Calu3 (cell line): ENCODE measurements at places on chromosomes 1 and 21. TPM values are rescaled to one million over a fixed set of nuclear protein-coding genes. Genes with fewer than 3 reads are reported as not detected.
A peak's percentile ranks its signal among the peaks of the same experiment; 100 is the strongest.

The PLPPR4 gene
- 0.12 TPM in 1 of 2 replicates, not detected in the other for total RNA-seq

The LDLRAD1 gene
- 0.24 TPM in 1 of 2 replicates, not detected in the other for total RNA-seq

The NDC1 gene
- total RNA-seq = 40.6 and 44.8 TPM in 2 replicates

The FCRL6 gene
- total RNA-seq = not detected in 2 replicates

The PRELP gene
- not detected in 2 replicates for total RNA-seq

The SIM2 gene
- 15.1 and 15.4 TPM in 2 replicates for total RNA-seq

The CLIC4 gene
- 45.2 and 62.7 TPM in 2 replicates for total RNA-seq

The SGIP1 gene
- total RNA-seq = not detected in 2 replicates

DNA sequence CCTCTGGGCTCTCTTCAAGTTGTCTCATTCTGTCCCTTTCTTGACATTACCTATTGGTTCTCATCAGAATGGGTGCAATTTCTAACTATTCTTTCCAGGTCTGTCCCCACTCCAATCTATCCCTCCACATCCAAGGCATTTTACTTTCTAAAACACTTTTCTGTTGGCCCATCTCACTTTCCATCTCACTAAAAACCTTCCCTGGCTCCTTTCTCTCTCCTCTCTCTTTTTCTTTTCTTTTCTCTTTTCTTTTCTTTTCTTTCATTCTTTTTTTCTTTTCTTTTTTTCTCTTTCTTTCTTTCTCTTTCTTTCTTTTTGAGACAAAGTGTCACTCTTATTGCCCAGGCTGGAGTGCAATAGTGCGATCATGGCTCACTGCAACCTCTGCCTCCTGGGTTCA lies 279.2 kb upstream of the SGIP1 start:
- no peak for DNase-seq

GRCh38 chr1:212127221-212127620 lies 91.7 kb downstream of the DTL start:
- no peak for DNase-seq

DNA sequence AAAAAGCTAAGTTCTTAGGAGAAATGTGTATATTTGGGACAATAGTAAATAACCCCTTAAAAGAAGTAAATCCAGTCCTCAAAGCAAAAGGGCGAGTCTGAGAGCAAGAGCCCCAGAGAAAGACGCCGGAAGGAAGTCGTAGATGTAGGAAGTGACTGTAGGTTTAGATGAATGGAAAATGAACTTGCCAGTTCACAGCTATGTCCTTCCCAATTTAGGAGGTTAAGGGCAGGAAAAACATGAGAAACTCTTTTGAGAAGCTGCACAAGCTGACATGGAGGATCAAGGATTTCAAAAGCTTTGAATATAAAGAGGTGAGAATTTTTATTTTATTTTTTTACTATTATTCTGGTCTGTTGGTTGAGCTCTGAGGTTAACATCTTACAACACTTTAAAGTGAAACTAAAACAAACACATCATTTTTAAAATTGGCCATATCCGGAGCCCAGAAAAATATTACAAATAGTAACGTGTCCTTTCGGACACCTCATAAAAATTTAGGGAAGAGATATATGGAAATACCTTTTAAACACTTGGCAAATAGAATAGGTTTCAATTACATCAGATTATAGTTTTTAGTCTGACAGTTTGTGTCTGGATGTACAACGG lies 1178.6 kb downstream of the MRPL39 start:
- DNase-seq = no peak

- no peak for DNase-seq
Measured at GRCh38 chr1:8847990-8848389, 30.5 kb downstream of the ENO1 start.

DNA sequence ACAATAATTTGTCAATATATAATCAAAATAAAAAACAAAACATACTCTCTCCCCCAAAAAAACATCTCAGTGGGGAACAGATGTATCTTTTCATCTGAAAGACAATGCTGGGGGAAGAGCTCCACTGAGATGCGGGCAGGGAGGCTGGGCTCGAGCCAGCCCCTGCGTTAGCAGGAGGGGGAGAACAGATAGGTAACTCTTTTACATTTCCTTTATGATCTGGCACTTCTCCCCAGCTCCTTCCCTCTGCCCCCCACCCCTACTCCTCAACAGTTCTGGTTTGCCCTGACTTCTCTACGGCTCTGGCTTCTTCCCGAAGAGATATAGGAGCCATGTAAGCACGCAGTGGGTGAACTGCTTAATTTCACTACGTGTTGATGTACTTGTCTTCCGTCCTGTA lies 12.4 kb downstream of the LEPR start:
- DNase-seq = no peak

DNA sequence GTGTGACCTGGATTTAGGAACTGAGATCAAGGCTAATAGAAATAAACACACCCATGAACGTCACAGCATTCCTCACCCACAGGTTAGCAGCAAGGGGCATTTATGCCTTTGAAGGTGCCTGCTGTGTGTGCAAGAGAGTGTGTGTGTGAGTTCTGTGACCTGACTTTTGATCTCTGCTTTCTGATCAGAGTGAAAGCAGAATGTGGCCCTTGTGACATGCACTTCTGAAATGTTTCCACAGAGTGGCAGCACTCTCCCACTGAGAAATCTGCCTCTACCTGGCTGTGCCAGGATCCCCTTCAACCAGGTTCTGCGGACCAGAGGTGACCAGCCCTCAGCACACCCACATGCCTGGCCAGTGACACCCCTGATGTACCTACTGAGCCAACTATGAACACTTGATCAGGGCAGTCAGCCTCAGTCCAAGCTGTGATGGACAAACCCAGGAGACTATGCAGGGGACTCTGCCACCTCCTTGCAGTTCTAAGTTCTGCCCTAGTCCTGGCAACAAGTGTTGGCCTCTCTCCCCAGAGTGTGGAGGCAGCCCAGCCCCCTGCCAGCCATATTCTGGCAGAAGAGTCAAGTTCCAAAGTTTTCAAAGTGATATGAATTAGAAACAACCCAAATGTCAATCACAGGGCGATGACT lies 41.0 kb downstream of the RXRG start:
- peak; percentile 57 for DNase-seq

- DNase-seq = peak; percentile 7
Measured at GRCh38 chr1:65063025-65063424, 85.0 kb upstream of the AK4 start.

DNA sequence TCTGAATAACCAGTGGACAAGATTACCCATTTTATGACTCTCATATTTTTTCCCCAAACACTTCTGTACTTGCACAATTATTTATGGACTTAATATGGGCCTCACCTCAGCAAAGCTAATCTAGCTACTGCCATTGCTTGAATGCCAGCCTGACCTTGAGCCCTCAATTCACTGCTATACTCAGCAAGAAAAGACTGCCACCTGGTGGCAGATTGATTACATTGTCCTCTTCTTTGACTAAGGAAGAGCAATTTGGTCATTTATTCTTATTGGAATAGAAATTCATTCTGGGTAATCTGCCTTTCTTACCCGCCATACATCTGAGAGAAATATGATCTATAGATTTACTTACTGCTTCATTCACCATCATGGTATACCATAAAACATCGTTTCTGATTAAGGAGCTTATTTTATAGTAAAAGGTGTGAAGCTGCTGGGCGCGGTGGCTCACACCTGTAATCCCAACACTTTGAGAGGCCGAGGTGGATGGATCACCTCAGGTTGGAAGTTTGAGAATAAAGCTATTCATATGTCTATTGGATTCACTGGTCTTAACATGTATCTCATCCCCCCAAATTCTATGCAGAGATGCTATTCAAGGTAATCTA lies 32.9 kb upstream of the DIPK1A start:
- DNase-seq = peak; percentile 62

GRCh38 chr1:82632155-82632554 lies 831.4 kb downstream of the ADGRL2 start:
- DNase-seq = no peak

DNA sequence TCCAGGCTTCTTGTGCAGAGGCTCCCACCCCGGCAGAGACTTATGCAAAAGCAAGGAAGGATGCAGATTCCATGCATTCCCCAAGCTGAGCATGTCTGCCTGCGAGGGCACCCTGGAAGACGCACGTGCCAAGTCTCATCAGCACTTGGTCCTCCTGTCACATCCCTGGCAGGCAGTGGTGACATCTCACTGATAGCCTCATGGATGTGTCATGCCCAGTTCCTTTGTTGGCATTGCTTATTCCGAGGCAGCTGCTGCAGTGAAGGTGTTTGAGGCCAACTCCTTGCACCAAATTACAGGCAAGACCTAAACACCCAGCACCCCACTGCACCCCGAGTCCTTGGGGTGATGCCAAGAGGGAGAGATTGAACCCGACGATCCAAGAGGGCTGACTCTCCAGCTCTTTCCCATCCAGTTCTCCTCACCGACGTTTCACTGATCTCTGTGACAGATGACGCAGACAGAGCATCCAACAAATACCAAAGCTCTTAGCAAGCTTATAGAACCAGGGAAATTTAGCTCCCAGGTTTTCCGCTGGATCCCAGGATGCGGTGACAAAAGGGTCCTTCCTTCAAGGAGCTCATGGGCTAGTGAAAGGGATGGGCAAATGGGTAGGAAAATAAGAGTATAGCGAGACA lies 611.1 kb downstream of the AJAP1 start:
- no peak for DNase-seq

GRCh38 chr1:236536540-236536939 lies 12.8 kb downstream of the LGALS8 start:
- DNase-seq = no peak

- no peak for DNase-seq
Measured at GRCh38 chr1:14572861-14573260, 25.6 kb upstream of the KAZN start.

- DNase-seq = peak; percentile 17
Measured at GRCh38 chr1:60874718-60875117, 207.6 kb upstream of the NFIA start.

DNA sequence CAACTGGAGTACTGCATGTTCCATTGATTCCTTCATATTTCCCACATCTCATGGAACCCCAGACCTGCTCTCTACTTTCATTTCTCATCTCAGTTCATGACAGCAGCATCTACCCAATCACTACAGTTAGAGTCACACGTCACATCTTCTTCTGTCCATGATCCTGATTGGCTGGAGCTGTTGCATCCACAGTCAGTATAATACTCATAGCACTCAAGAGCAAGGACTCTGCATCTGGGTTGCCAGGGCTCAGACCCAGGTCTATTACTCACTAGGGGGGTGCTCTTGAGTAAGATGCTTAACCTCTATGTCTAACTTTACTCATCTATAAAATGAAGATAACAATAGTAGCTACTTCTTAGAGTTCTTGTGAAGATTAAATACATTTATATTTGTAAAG lies 4.4 kb upstream of the XPR1 start:
- DNase-seq = no peak

- no peak for DNase-seq
Measured at GRCh38 chr1:230237009-230237370, 170.0 kb downstream of the GALNT2 start.

GRCh38 chr1:236543065-236543669 lies 19.4 kb downstream of the LGALS8 start:
- no peak for DNase-seq
